ENCODE measurements at places on chromosomes 4 and X.
A peak's percentile ranks its signal among the peaks of the same experiment; 100 is the strongest.

DNA sequence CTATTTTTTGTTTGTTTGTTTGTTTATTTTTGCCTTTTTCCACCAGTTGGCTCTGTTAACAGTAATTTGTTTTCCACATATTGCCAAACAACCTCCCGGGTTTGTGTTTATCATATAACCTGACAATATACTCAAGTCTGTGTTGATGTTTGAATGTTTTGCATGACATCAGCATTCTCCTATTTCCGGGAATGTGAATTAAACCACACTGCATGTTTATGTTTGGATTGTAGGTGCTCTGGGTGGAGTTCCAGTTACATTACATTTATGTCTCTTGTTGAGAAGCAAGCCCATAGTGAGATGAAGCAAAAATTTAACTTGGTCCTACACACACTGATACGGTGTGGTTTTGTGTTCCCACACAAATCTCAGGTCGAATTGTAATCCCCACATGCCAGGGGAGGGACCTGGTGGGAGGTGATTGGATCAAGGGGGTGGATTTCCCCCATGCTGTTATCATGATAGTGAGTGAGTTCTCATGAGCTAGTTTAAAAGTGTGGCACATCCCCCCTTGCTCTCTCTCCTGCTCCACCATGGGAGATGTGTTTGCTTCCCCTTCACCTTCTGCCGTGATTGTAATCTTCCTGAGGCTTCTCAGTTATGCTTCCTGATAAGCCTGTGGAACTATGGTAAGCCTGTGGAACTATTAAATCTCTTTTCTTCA, 54.4 kb upstream of the CLNK start:
- no peak for DNase-seq

DNA sequence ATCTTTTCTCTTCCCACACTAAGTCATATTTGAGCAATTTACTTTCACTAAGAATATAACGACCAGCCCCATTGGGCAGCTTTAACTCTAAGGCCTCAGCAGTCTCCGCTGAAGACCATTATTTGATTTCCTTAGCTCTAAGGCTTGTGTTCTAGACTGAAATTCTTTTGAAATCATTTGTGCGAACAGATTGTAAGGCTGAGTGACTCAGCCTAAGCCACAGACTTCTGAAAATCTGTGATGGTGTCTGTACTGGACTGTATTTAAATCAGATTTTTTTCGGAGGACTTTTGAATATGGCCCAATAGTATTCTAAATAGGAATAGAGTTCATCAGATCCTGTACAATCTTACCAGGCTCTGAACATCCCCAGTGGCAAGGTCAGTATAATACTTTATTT, 150.3 kb upstream of the TECRL start:
- no peak for DNase-seq

DNA sequence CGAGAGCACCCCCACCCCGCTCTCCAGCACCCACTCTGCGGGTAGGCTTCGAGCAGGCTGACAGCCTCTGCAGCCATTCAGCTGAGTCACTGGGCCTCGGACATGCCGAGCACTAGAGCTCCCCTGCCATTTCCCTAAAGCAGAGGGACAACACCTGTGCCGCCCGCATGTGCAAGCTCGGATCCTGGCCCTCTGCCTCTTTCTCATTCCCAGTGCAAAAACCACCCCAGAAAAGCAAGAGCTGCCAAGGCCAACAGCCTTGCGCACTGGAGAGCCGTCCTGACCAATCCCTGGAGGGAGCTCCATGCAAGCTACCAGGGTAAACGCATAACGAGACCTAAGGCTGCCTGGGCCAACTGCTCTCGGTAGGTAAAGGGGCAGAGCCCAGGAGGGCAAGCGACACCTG, 5.3 kb downstream of the HCFC1 start:
- no peak for DNase-seq

GRCh38 chr4:152488246-152488645, 47.6 kb downstream of the FBXW7 start:
- DNase-seq = no peak

GRCh38 chr4:138243369-138243768, 1.2 kb upstream of the SLC7A11 start:
- peak; percentile 3 for DNase-seq

DNA sequence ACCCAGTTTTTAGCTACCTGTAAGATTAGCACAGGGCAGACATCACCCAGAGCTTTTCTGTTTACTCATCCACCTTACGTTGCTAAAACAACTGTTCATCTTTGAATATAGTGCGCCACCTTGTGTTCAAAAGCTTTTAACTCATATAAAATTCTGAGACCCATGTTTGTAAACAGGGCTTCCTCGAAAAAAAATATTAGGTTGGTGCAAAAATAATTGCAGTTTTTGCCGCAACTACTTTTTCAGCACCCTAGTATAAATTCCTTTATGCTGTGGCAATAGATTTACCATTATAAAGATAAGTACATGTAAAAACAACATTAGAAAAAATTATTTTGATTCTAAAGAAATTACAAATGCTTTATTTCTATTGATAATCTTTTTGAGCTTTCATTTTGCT, 147.9 kb downstream of the LRBA start:
- DNase-seq = peak; percentile 64

GRCh38 chrX:28273736-28274135, 292.5 kb upstream of the DCAF8L1 start:
- no peak for DNase-seq

DNA sequence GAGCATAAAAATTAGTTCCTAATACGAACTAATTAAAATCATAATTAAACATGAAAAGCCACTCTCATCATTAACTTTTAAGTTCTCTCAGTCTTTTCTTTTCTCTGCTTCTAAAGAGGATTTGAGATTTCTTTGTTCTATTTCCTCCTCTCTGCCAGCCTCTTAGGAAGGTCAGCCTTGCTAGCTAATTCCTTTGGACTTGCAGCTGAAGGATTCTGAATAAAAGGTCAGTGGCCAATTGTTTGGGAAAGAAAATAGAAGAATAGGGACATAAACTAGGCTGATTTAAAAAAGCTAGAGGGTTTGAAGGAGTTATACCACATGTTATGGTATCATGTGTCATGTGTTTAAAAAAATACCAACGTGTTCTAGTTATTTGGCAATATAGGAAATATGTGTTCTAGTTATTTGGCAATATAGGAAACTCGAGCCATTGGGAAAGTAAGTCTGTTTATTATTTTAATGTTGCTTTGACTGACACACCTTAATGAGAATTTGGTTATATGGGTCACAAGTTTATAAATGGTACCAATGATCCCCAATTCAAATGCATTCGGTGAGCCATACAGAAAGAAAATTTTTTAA, 1668.7 kb upstream of the PCDH7 start:
- DNase-seq = no peak

DNA sequence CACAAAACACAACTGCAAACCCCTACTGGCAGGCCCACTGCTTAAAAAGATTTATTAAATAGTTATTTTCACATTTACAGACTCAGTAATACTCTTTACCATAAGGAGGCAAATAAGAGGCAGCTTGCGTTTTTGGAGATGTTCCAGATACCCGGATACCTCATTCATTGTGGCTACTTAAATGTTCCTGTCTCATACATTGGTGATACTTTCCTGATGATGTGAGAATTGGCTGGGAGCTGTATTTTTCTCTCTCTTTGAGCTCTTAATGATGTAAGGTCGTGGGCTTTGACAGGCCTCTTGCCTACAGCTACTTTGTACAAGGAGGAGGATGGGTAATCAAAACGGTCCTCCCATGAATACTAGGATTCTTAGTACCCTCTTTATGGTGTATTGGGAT, 101.5 kb downstream of the AKAP4 start:
- no peak for DNase-seq

- no peak for DNase-seq
Observed at GRCh38 chr4:182923796-182924340, 6.7 kb upstream of the DCTD start.

DNA sequence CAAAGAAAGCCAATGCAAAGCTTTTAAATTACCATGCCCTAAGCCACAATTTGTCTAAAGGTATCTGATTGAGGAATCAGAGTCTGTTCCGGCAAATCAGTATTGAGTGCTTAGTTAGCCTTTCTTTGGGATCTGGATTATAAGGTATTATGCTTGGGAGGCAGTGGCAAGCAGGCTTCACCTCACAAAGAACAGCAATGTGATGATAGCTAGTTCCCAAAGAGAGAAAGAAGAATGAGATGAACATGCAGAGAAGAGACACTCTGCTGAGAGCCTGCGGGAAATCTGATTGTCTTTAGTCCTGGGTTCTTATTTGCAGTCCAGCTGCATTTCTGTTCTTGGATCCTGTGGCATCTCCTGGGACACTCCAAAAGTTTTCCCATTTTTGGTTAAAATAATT, 35.2 kb downstream of the WDFY3 start:
- DNase-seq = no peak

- no peak for DNase-seq
Observed at GRCh38 chrX:77436682-77437081, 10.5 kb upstream of the FGF16 start.

- DNase-seq = no peak
Observed at GRCh38 chrX:3378156-3378555, 31.7 kb upstream of the MXRA5 start.

- DNase-seq = no peak
Observed at GRCh38 chr4:28879178-28879577, 1841.0 kb upstream of the PCDH7 start.

- DNase-seq = no peak
Observed at GRCh38 chr4:111761531-111761930, 383.7 kb upstream of the FAM241A start.

DNA sequence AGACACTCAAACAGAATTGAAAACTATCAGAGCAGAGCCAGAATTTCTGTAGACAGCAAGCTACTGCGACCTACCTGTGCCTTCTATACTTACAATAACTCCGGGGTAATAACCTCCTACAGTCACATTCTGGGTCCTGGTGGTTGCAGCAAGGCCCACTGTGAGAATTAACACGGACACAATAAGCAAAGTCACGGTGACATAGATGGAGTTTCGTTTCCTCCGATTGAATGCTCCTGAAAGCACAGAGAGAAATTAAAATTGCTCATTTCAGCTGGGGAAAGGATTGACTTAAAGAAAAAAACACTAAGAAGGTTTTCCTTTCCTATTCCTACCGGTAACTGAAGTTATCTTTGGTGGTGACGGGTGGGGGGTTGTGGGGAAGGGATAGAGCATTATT, 7.0 kb downstream of the TMEM255A start:
- no peak for DNase-seq

- no peak for DNase-seq
Observed at GRCh38 chrX:20435913-20436312, 169.2 kb upstream of the RPS6KA3 start.

DNA sequence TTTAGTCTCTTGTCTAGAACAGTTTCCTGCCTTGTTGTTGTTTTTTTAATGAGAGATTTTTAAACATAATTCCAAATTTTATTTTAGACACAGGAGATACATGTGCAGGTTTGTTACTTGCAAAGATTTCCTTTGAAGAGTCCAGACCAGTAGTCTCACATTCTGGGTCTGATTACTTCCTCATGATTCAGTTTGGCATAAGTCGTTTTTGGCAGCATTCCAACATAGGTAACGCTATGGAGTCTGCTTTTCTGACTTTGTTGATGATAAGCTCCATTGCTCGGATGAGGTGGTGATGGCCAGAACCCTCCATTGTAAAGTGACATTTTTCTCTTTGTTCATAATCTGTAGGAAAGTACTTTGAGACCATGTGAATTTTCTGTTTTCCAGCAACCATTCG, 74.7 kb downstream of the CLCN4 start:
- DNase-seq = peak; percentile 28

GRCh38 chrX:139692506-139692849, 15.5 kb downstream of the MCF2 start:
- no peak for DNase-seq

DNA sequence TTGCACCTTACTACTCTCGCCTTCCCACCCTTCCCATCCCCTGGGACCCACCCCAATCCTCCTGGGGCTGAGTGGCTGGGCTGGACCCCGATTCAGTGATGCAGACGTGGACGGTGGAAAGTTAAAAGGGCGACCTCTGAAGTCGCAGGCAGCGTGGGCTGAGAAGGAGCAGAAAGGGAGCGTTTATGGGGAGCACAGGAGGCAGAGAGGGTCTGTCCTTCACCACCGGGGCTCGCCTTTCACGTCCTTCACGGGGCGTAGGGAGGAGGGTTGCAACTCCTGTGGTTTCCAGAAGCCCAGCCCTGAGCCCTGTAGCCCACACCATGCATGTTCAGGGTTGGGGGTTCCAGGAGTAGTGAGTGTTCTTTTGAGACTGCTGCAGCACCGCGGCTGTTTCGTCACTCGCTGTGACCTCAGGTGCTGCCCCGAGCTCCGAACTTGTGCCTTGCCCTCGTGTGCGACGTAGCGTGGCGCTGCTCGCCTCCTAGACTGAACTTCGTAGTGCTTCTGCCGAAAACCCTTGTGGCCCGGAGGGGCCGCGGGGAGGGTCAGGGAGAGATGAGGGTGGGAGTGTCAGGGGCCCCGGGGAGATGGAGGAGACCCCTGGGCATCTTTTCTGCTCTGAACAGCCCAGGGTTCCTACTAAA, 1.6 kb downstream of the NHS start:
- DNase-seq = peak; percentile 71

GRCh38 chr4:162684371-162684700, 482.4 kb downstream of the NAF1 start:
- DNase-seq = no peak

- no peak for DNase-seq
Observed at GRCh38 chr4:90317785-90318184, 190.6 kb downstream of the CCSER1 start.

- DNase-seq = no peak
Observed at GRCh38 chr4:21307709-21308108, 607.5 kb downstream of the PACRGL start.

GRCh38 chr4:123848606-123849005, 452.0 kb downstream of the SPRY1 start:
- no peak for DNase-seq

GRCh38 chr4:77821775-77822174, 2.6 kb upstream of the CNOT6L start:
- DNase-seq = no peak

DNA sequence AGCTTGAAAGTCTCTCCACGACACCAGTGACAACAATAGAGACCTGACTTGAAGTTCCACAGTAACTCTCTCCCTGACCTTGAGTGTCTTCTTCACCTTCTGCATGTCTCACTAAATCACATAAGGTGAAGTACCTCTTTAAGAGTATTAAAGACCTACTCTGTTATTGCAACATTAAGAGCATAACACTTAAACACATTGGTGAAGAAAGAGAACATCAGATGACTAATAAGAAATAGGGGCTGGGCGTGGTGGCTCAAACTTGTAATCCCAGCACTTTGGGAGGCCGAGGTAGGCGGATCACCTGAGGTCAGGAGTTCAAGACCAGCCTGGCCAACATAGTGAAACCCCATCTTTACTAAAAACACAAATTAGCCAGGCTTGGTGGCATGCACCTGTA, 33.9 kb upstream of the MAPK10 start:
- DNase-seq = no peak

DNA sequence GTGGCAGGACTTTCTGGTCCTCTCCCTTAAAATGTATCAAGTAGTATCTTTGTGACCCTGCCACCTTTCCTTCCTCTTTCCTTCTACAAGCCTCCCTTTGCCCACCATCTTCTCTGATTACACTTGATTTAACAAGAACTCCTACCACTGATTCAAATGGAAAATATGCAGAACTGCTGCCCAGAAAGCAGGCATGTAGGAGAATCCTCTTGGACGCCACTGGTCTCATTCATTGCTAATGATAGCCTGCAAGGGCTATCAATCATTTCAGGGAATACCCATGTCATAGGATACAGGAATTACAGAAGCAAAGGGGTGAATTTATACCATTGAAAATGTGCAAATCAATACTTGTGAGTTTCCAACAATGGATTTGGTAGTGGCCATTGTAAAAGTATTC, 294.6 kb upstream of the NRK start:
- DNase-seq = no peak

GRCh38 chr4:173211838-173212237, 43.2 kb downstream of the GALNT7 start:
- no peak for DNase-seq

GRCh38 chr4:14620567-14621141, 381.6 kb upstream of the CPEB2 start:
- DNase-seq = no peak
